IMR-90 (cell line): ENCODE measurements at places on chromosomes 5 and 9. TPM values are rescaled to one million over a fixed set of nuclear protein-coding genes. Genes with fewer than 3 reads are reported as not detected.
A peak's percentile ranks its signal among the peaks of the same experiment; 100 is the strongest.

Gene PCDHAC2
- not detected in 2 replicates for total RNA-seq

Gene CLINT1
- 124 and 146 TPM in 2 replicates for total RNA-seq

Gene FAM151B
- 2.8 and 2.9 TPM in 2 replicates for total RNA-seq

Gene CCNI2
- not detected in 2 replicates for total RNA-seq

Gene IL33
- not detected in 2 replicates for total RNA-seq

DNA sequence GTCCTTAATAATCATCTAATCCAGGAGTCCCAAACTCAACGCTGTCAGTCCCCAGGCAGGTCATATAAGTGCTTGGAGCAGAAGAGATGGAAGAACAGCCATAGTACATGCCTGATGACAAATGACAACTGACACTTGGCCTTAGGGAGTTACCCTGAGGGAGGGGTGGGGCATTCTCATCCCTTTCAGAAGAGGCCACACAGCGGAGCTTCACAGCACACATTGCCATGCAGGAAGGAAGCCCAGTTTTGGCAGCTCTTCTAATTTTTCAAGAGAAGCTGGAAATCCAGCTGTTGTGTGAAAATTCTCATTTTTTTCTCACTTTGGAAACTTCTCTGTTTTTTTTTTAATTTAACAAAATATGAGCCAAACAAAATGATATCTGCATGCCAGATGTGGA, 89.0 kb downstream of the ASTN2 start:
- no peak for DNase-seq

GRCh38 chr9:123821619-123822018, 108.3 kb downstream of the DENND1A start:
- no peak for DNase-seq

GRCh38 chr5:155943516-155944407, 383.2 kb upstream of the SGCD start:
- DNase-seq = peak; percentile 70

DNA sequence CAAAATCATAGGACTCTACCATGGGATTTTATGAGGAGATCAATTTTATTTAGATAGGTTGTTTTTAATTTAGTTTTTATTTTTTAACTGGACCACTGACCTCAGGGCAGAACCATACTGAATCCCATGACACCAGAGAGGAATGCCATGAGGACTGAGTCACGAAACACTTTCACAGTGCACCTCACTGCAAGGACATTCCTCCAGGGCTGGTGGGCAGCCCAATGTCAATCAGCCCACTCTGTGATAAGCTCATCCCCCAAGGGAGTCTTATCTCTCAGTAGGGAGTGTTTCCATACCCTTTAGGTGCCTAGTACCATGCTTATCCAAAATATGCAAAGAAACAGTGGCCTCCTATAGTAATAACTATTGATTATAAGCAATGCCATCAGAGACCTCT, 224.5 kb upstream of the CDH6 start:
- no peak for DNase-seq
